GM06990 (cell line): ENCODE measurements at places on chromosomes 6 and 20.

GRCh38 chr6:138540468-138540867, 41.2 kb upstream of the NHSL1 start:
- no peak for DNase-seq

GRCh38 chr20:19628570-19629134, 129.4 kb upstream of the RIN2 start:
- DNase-seq = peak; percentile 15

DNA sequence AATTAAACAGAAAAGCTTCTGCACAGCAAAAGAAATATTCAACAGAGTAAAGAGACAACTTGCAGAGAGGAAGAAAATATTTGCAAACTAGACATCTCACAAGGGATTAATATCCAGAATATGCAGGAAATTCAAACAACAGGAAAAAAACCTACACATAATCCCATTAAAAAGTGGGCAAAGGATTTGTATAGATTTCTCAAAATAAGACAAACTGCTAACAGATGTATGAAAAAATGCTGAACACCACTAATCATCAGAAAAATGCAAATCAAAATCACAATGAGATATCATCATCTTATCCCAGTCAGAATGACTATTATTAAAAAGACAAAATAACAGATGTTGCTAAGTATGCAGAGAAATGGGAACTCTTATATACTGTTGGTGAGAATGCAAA, 129.6 kb downstream of the SYNDIG1 start:
- no peak for DNase-seq

DNA sequence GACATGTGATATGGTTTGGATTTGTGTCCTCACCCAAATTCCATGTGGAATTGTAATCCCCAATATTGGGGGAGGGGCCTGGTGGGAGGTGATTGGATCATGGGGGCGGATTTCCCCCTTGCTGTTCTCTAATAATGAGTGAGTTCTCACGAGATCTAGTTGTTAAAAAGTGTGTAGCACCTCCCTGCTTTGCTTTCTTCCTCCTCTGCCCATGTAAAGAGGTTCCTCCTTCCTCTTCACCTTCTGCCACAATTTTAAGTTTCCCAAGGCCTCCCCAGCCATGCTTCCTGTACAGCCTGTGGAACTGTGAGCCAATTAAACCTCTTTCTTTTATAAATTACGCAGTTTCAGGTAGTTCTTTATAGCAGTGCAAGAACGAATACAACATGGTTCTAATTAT, 2.1 kb upstream of the ZNF451 start:
- no peak for DNase-seq

DNA sequence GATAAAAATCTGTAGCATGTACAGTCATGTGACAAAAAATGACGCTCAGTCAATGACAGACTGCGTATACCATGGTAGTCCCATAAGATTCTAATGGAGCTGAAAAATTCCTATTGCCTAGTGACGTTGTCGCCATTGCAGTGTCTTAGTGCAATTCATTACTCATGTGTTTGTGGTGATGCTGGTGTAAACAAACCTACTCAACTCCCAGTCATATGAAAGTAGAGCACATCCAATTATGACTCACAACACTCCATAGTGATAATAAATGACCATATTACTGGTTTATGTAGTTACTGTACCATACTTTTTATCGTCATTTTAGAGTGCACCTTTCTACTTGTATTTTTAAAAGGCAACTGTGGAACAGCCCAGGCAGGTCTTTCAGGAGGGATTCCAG, 45.0 kb downstream of the TFAP2A start:
- DNase-seq = no peak

GRCh38 chr20:21101453-21101931, 4.7 kb downstream of the LINC00237 start:
- peak; percentile 30 for DNase-seq

GRCh38 chr6:32639440-32640394, 2.5 kb downstream of the HLA-DQA1 start:
- no peak for DNase-seq

GRCh38 chr6:96521644-96522464, at the start of gene UFL1:
Gene UFL1 (plus strand): TSS chr6:96521806. CDS start chr6:96521874, 68 bp downstream.
- peak; percentile 96 for DNase-seq

DNA sequence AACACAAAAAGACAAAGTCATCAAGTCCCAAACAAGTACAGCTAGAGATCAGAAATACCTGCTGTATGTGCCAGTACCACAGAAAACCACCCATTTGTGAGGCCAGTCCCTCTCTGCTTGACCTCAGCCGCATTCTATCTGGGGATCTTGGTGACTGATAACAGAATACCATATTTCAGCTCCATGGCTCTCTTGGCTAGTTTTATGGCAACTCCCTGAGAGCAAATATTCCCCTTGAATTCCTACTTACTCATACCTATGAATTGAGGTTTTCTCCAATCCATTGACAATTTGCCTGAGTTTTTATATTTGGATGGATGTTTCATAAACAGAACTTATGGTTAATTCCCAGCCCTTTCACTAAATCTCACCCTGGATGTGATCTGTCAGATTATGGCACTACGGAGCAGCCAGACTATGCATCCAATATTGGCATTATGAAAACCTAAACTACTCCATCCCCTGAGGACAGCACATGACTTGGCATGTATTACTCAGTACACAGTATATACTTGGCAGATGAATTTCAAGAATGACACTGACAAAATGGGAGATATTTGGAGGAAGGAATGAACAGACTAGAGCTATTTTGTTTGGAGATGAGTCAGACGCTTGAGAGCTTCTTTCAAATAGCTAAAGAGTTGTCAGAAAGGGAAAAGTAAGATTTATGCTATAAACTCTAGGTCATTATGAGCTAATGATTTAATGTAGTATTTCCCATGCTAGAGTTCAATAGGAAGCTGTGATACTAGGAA, 95.7 kb downstream of the PRDM1 start:
- peak; percentile 67 for DNase-seq

DNA sequence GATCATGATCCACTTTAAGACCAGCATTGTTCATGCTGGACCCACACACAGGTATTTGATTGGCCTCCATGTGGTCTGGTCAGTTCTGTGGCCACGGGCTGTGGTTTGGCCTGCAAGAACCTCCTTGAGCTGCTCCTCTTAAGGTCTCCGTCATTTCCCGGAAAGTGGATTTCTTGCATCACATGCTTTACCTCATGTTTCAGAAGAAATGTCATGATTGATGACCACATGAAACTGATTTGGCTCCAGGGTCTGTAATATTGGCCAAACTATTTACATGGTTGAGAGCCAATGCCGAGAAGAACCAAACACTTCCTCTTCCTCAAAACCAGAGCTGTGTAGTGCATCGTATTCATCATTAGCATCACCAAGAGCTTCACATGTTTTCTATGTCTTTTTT, 13.2 kb upstream of the RSPH3 start:
- DNase-seq = no peak

DNA sequence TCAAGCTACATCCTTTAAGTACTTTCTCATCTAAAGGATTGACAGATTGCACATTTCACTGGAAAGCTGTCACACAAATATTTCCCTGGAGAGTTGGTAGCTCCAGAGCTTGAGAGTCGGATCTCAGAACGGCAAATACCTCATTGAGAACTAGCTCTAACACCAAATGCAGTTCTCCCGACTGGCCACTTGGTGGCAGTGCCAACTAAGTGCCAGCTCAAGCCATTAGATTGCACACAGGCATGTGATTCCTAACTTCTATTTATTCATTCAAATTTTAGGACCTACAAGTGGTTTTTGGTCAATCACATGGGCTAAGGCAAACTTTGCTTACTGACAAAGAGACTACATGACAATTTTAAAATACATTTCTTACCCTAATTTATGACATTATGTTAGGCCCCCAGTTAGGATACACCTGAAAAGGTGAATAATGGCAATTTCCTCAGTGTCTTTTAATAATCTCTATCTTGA, 7.9 kb upstream of the MCHR2 start:
- DNase-seq = no peak

DNA sequence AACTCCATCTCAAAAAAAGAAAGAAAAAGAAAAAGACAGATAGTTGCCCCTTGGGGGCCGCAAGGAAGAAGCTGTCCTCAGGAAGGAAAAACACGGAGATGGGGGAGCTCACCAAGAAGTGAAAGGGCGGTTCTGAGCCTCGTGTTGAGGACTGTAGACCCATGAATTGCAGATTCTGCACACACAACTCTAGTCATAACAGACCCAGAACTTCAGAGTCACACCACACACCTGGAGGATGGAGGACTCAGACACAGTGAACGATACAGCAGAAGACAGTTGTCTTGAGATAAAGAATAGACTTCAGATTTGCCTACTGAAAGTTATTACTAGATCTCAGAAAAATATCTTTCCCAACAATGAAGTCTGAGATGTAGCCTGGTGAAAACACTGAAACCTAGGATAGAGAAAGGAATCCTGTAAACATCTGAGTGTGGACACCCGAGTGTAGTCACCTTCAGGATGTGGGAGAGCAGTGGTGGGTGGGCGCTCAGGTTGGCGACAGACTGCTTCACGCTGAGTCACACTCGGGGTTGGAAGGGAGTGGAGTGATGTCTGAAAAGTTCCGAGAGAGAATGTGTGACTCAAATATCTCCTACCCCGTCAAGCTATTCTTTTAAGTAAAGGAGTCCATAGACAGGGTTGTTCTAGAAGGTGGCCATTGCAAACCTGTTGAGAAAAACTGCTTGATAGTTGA, 88.1 kb downstream of the MAP3K4 start:
- no peak for DNase-seq

GRCh38 chr20:11140359-11140758, 466.6 kb upstream of the JAG1 start:
- DNase-seq = no peak

GRCh38 chr6:17884498-17885478, 102.6 kb downstream of the KIF13A start:
- peak; percentile 67 for DNase-seq

DNA sequence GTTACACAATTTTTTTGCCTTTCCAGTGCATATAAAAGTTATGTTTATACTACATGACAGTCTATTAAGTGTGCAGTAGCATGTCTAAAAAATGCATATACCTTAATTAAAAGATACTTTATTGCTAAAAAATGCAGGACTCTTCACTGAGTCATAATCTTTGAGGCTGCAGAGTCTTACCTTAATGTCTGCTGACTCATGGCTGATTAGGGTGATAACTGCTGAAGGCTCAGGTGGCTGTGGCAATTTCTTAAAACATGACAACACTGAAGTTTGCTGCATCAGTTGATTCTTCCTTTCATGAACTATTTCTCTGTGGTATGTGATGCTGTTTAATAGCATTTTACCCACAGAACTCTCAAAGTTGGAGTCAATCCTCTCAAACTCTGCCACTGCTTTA, 19.1 kb downstream of the ZSCAN23 start:
- DNase-seq = no peak

GRCh38 chr6:44545224-44545623, 157.7 kb downstream of the CDC5L start:
- no peak for DNase-seq

DNA sequence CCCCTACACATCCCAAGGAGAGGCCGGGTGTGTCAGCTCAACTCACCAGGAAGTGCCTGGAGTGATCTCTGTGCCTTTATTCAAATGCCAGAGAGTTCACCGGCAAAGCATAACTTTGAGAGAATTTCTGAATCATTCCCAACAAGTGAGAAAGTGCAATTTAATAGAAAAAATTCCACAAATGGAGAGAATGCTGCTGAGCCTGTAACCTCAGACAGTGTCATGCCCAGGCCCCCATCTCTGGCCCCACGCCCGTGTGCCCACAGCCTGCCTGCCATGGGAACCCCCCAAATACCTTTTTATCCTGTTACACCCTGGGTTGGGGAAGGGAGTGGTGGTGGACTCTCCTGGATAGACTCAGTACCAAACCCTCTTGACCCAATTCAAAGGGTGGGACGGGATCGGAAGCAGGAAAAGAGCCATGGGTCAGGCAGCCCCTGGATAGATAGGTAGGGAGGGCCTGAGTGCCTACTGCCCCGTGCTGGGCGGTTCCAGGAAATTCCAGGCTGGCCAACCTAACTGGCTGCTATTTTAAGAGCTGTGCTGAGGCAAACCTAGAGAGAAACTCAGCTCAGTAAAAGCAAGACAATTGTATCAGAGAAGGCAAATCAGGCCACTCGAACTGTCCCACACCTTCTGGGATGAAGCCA, 179.0 kb upstream of the FOXA2 start:
- no peak for DNase-seq

- DNase-seq = no peak
Observed at GRCh38 chr6:80547827-80548226, 441.4 kb downstream of the BCKDHB start.

GRCh38 chr6:129141499-129141898, 258.6 kb downstream of the LAMA2 start:
- DNase-seq = no peak

- DNase-seq = no peak
Observed at GRCh38 chr6:86820750-86821149, 116.6 kb upstream of the HTR1E start.

GRCh38 chr20:50434653-50435396, 75.4 kb upstream of the PTPN1 start:
- DNase-seq = no peak

DNA sequence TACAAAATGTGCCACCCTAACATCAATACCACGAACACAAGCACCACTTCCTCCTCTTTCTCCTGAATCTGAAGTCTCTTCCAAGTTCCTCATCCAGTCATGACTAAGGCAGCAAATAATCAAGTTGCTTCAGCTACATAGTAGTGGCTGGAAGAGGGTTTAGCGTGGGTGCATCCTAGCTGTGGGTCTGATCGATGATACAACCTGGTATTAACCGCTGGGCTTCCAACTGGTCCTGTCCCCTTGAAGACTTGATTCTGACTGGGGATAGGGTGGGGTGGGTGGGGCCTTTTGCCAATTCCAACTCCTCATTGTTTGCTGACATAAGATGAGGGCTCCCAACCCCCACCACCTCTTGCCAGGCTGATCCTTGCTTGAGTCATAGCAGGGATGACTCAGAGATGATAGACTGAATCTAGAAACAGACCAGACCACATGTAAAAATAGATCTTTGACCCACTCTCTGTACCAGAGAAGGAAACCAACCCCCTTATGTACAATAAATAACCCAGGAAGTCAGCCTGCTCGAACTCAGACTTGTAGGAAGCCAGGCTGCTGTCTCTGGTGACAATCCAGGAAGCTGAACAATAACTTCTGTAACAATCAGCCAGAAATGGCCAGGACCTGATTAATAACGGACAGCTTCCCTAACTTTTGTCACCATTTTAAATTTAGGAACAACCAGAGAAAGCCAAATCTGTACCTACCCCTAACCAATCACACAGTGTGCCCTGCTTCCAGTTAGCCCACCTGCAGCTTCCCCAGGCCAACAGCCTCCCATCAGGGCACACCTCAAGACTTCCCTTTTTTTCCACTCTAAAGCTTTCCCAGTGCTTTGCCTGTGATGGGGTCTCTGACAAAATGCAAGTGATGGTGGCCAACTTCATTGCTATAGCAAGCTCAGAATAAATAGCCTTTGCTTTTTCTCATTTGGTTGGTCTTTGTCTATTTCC, 68.9 kb upstream of the FAM184A start:
- DNase-seq = peak; percentile 42
